ENCODE measurements at places on chromosomes 11 and 22.

DNA sequence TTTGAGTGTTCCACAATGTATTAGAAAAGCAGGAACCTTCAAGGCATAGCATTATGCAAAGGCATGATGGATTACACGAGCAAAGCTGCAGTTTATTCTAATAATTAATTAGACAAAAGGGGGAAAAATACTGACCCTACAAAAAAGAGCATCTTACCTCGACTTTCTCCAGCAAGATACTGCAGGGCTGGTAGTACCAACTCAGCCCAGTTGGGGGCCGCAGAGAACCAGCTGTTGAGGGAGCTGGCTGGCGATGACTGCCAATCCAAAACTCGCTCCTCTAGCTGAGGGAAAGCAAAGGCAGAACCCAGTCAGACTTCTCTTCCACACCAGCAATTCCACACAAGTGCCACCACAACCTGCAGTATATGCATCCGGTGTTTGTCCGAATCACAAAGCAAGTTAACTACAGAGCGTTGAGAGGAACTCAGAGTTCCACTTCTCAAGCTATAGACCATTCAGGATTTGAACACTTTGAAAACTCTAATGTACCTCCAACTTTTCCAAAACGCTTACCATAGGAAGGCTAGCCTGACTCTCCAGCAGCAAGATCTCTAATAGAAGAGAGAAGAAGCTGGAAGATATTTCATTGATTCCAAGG lies 13.7 kb downstream of the NFRKB start:
- peak; percentile 16 for DNase-seq

DNA sequence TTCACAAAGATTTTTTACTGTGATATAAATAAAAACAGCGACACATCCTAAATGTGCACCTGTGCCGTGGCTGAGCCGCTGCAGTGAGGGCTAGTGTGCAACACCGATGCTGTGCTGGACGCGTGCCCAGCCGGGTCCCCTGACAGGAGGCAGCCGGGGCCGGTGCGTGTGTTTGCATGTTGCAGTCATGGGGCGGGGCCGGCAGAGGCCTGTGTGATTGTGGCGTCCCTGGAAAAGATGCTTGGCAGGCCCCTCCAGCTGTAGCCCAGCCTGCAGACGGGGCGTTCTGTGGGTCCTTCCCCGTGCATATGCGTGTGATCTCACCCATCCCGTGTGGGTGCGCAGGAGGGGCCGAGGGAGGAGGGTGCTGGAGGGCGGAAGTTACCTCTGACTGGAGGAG lies 30.6 kb downstream of the MUC6 start:
- no peak for DNase-seq

- DNase-seq = no peak
These were observed 78.1 kb downstream of the CD44 start for GRCh38 chr11:35216962-35217678.

DNA sequence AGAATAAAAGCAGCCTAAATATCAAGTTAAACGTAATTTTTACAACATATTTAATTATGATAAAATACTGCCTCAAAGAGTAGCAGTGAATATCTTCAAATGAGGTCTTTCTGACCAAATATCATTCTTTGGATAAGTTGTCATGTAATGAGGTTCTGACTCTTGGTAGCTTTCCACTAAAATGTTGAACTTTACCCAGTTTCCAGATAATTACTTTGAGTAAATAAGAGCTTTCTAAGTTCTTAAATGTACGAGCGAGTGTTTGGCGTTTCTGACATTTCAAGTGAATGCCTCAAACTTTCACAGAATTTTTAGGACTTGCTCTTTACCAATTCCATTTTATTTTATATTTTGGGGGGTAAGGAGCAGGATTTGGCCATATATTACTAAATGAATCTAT lies 1515.2 kb downstream of the FAM181B start:
- no peak for DNase-seq

DNA sequence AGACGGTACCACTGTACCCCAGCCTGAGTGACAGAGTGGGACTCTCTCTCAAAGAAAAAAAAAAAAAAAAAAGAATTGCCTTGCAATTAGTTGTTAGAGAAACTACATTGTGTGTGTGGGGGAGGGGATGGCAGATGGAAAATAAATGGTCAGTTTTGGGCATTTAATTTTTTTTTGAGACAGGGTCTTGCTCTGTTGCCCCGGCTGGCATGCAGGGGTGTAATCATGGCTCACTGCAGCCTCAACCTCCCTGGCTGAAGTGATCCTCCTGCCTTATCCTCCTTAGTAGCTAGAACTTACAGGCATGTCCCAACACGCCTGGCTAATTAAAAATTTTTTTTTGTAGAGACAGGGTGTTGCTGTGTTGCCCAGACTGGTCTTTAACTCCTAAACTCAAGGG lies 36.4 kb downstream of the WEE1 start:
- DNase-seq = no peak

GRCh38 chr11:61916737-61917333 lies 531 bp downstream of the RAB3IL1 start:
- no peak for DNase-seq

GRCh38 chr11:69656536-69657455 lies 15.8 kb downstream of the CCND1 start:
- DNase-seq = no peak

GRCh38 chr22:26461188-26461810 lies 22.3 kb downstream of the HPS4 start:
- DNase-seq = peak; percentile 27

GRCh38 chr22:49913446-49913845 lies 4.8 kb downstream of the ALG12 start:
- DNase-seq = no peak

DNA sequence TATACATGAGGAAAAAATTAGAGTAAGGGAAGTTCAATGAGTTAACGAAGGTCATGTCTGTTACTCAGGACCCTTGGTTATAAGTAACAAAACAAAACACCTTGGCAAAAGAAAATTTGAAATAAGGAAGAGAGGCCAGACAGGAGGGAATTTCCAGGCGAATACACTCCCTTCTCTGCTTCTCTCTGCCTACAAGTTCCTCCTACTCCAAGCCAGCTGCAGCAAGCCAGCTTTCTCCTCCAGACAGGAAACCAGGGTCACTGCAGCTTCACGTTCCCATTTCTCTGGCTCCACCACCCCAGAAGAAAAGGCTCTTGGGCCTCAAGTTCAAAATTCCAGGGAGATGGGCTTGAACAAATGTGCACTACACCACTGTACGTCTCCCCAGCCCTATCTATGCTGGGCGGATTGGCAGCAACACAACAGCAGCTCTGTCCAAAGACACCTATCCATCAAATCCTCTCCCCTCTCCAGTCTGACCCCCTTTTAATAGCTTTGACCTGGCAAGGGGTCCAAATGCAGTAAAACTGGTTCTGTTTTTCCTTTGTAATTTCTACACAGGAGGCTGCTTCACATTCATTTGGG lies 27.7 kb downstream of the SMCO4 start:
- no peak for DNase-seq

- DNase-seq = no peak
These were observed 30.8 kb upstream of the WNT11 start for GRCh38 chr11:76237000-76237649.

- DNase-seq = no peak
These were observed 7.4 kb downstream of the EEF1G start for GRCh38 chr11:62566247-62566646.

GRCh38 chr22:28252539-28252938 lies 333.5 kb upstream of the PITPNB start:
- no peak for DNase-seq

DNA sequence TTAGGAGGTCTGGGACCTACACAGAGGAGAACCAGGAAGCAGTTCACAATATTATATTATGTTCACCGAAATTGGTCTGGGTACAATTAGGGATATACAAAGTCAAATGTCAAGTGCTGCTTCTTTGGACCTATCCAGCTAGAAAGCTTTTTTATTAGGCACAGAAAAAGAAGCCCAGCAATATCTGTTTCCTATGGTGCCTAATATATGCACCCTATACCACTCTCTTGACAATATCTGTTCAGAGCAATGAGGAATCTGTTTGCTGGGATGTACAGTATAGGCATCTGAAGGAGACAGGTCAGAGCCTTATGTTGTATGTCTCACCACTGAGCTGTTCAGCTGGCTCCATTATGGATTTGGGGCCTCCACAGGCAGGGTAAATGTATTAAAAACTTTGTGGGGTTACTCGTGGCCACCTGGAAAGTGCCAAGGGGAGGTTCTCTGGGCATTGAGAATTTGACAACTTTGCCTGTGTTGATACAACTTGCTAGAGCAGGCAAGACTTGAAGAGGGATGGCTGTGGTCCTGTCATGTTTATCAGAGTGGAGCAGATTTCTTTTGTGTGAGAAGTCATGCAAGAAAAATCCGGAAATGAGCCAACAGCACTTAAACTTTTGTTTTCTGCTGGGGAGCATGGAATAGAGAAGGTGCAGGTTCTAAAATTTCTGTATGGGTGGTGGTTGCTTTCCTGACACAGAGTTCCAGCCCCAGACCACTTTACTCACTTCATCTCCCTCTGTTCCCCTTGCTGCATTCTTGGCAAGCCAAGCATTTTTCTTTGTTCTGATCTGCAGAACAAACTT lies 10.1 kb downstream of the STIM1 start:
- no peak for DNase-seq

DNA sequence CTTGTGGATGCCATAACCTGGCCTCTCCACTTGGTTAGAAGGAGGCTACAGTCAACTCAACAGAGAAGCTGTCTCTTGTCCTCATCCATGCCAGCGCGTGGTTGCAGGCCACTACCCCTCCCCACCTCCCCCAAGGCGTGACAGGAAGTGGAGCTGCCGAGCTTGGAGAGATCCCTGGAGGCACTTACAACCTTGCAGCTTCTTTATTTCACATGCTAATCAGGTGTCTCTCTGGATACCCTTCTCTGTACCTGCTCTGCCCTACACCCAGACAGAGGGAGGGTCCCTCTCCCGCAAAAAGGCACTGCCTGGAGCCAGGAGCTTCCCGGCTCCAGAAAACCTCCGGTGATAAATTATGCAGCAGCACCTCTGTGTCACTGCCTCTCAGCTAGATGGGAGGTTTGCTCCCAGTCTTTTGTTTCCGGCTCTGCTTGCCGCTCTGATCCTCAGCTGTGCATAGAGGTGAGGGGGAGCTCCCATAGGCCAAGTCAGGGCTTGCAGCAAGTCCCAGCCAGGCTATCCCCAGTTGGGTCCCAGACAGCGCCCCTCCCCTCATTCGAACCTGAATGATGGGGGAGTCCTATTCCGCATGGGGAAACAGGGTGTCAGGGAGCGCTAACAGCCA lies 5.7 kb downstream of the LRP4 start:
- DNase-seq = no peak

DNA sequence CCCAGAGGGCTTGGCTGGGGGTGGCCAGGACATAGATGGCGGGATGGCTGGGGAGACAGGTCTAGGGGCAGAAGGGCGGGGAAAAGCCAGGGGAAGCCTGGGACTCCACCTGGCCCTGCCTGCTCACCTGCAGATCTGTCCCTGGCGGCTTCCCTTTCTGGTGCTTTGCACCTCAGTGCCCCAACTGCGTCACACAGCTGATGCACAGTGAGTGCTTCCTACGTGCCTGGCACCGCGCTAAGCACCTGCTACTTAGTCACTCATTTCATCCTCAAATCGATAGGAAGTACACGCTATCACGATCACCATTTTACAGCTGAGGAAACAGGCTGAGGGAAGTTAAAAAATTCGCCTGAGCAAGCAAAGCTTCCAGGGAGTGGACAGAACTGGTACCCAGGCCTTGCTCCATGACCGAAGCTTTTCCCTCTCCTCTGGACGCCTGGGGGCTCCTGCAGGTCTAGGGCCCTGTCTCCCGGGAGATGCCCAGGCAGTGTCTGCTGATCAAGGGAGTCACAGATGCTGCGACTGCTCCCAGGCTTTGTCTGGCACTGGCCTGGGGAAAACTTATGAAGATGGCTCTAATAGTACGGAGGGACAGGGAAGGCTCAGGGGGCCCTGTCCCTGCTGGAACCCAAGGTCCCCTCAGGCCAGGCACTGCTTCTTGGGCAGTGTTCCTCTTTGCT lies 63.0 kb upstream of the TTLL12 start:
- no peak for DNase-seq

DNA sequence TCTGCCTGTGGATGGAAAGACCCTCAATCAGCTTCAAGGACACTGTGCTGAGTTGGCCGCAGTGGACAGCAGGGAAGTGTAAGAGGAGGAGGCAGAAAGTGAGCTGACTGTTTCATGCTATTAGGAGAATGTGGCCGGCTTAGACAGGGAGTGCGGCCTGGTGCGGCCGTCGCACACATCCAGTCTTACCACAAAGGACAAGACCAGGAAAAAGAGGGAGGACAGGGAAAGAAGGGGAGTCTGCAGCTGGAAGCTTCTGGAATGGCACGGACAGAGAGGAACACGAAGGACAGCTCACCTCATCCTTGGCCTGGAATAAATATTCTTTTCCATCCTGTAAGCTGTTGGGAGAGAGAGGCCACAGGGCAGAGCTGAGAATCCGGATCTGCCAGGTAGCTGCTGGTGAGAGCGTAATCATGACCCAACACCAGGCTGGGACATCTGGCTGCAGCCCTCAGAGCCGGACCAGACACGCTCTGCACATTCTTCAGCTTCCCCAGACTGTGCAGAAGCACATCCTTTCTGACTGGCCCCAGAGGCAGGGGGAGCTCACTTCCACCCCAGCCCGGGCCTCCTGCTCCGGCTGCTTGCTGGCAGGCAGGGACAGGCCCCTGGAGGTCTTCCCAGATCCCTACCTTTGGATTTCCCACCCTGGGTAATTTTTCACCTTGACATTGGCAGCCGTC lies 8.6 kb upstream of the RBM4B start:
- DNase-seq = no peak

DNA sequence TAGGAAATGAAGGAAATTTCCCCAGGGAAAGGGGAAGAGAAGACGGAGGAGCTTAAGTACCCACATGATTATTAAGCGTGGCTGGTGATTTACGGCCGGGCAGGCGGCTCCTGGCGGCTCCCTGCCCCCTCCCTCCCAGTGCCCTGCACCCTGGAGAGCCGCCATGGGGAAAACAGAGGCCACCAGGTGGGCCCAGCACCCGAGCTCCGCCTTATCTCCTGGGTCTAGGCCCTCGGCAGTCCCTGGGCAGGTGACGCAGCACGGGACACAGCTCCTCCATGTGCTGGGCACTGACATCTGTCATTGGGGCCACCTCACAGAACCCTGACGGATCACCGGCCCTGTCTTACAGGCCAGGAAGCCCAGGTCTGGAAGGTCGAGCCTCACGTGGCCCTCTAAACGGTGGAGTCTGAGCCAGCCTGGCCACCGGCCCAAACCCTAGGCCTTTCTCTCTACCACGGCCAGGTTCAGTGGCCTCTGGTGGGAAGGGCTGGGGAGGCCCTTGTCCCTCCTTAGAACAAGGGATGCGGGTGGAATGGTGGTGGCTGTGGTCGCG lies 60.2 kb upstream of the PPARA start:
- DNase-seq = no peak

Measured in activated T-cell treated with anti-CD3 and anti-CD28 coated beads for 4 hours (primary cell).